ENCODE measurements at places on chromosomes 13 and 19.

- DNase-seq, result no peak
Observed at GRCh38 chr19:28397800-28398199, 815.2 kb downstream of the UQCRFS1 start.

- no peak for DNase-seq
Observed at GRCh38 chr13:44307844-44308243, 65.8 kb upstream of the SERP2 start.

DNA sequence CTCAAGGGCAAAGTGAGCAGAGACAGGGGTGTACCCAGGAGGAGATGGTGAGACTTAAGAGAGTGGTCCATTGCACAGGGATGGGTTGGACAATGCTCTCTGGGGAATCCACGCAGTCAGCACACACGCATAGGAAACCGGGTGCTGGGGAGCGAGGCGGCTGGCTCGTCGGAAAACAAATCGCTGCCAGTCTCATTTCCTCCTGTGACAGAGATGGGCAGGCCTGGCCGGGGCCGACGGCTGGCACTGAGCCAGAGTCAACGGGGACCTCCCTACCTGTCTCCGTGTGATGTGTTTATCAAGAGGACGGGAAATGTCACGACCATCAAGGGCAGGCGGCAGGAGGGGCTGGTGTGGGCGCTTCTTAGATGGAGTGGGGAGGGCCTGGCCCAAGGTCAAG is 27.3 kb downstream of the PTPRS start:
- DNase-seq, result peak; percentile 36

DNA sequence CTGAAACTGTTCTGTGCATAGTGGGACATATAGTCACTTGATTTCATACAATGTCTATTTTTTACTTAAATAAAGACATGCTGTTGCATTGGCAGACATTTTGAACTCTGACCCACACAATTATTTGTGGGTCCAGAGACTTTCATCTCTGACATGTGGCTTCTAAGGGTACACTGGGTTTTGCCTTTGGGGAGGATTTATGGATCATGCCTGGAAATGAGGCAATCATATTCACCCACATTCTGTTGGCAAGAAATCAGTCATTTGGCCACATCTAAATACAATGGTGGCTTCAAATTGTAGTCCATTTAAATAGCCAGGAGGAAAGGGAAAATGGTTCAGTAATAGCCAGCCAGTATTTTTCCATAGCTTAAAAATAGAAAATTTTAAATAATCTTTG is 238.3 kb upstream of the KLF12 start:
- DNase-seq, result no peak

DNA sequence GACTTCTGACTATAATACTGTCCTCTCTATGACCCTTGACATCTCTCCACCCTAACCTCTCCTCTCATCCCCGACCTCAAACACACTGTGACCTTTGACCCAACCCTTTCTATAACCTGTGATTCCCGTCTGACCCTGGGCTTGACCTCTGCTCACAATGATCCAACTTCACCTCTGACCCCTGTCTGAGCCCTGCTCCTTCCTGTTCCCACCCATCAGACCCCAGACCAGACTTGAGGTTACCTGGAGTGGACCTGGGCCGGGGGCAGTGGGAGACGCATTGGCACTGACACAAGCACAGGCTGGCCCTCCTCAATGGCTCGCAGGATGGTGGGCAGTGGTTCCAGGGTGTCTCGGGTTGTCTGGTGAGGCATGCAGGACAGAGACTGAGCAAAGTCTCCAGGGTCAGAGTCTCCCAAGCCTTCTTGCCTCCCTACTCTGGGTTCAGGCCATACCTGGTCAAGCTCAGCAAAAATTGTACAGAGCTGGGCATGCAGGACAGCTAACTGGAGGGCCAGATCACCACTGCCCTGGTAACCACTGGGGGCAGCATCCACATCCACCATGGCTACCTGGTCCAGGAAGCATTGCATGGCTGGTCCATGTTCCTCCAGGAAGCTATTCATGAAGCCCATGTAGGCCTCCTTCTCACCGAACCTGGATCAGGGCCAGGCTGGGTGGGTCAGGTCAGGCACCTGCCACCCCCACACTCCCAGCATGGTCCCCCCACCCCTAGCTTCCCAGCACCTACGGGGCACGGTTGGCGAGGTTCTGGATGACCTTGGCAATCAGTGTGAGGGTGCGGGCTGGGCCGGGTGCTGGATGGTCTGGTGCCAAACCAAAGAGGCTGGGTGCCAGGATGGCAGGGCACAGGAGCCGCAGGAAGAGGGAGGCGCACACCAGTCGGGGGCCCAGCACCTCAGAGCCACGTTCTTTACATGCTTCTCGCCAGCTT is 4.4 kb upstream of the WIZ start:
- DNase-seq, result no peak
